ENCODE measurements at places on chromosomes 2 and 18.

DNA sequence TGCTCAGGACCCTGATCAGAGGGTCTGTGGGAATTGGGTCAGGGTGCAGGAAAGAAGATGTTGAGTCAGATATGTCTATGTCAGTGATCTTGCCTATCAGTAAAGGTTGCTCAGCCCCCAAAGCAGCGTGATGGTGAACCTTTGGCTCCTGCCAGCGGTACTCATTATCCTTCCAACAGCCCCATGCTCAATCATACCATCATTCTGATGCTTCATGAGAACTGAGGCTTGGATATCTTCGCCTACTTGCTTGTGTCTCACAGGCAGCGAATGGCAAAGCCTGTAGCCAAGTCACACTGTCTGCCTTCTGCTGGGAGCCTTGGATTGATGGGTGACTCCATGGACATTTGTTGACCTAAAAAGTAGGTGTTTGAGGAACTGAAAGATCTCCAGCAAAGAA, 19.0 kb upstream of the TMEM214 start:
- DNase-seq: no peak

DNA sequence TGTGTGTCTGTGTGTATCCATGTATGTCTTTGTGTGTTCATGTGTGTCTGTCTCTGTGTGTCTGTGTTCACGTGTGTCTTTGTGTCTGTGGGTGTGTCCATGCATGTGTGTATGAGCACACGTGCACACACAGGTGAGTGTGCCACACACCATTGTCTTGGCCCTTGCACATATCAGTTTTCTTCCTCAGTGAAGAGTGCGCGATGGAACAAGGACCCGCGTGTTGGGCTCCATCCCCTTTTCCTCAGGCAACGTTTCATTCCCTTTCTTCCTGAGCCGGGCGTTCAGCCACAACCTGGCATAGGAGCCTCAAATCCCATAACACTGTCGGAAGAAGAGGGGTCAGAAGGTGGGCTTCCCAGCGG, 74.3 kb downstream of the PTGR3 start:
- no peak for DNase-seq

DNA sequence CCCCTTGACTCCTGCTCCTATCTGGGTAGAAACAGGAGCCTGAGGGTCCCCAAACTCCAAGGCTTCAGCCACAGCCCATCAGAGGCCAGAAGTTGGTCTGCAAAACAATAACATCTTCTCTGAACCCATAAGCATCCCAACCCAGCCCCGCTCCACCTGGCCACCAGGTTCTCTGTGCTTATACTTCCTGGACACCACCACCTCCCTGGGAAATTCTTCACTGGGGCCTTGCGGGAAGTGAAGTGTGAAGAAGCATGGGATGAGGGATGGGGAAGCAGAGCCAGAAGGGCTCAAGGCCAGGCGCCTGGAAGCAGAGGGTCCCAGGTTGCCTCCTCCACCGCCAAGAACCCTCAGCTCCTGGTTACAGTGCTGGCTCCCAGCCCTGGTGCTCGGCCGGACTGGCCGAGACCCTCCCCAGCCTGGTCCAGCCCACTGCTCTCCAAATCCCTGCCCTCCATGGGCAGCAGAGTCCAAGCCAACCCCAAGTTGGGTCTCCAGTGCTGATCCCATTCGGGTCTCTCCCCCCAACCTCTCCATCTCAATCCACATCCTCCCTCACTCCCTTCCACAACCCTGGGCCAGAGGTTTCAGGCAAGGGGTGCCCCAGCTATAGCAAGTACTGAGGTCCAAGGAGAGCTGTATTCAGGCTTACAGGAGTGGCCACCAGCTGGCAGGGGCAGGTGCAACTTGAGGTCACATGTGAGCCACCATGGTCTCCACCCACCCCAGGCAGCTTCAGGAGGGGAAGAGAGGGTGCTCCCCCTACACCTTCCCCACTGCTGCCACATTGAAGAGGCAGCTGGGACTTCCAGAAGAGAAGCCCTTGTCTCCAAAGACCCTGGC, 60.7 kb downstream of the TNS1 start:
- no peak for DNase-seq

DNA sequence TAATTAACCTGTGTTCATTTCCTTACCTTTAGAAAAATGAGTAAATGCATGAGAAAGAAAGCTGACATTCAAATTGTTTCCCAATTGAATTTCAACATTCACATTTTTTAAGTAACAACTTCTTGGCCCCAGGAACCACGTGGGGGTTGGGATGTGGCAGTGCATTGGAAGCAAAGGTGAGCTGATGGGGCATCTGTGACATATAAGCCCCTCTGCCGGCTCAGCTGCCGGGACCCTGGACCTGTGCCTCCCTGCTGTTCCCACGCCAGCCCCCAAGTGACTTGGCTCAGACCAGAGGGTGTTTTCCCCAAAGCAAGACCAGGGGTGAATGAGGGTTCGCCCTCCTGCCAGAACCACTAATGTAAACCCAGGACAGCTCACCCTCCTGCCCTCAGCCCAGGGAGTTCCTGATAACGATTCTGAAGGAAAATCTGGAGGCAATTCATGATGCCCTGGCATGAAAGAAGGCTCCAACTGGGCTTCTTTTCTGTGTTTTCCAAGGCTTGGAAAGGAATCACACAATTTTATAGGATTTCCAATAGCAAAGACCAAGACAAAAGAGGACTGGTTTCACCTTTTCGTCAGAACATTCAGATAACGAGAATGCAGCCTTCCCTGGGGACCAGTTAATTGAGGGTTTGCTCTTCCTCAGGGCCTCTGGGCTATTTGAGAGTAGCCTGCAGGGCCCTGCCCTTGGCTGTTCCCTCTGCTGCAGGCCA, 193.2 kb upstream of the TWIST2 start:
- DNase-seq: no peak

GRCh38 chr2:51424418-51424817, 392.5 kb upstream of the NRXN1 start:
- no peak for DNase-seq
